ENCODE measurements at places on chromosomes 4 and X.

- DNase-seq = no peak
- no peaks in the 10 kb centered on the region for H3K36me3 ChIP-seq
- no peaks in the 10 kb centered on the region for H3K4me1 ChIP-seq
Measured at GRCh38 chr4:7998447-7998846, 58.8 kb upstream of the AFAP1 start.

GRCh38 chrX:13900351-13900750, 83.5 kb upstream of the GPM6B start:
- H3K4me1 ChIP-seq = no peaks in the 10 kb centered on the region
- no peaks in the 10 kb centered on the region for H3K36me3 ChIP-seq
- DNase-seq = no peak
- H3K27ac ChIP-seq = no peak overlapping the region

DNA sequence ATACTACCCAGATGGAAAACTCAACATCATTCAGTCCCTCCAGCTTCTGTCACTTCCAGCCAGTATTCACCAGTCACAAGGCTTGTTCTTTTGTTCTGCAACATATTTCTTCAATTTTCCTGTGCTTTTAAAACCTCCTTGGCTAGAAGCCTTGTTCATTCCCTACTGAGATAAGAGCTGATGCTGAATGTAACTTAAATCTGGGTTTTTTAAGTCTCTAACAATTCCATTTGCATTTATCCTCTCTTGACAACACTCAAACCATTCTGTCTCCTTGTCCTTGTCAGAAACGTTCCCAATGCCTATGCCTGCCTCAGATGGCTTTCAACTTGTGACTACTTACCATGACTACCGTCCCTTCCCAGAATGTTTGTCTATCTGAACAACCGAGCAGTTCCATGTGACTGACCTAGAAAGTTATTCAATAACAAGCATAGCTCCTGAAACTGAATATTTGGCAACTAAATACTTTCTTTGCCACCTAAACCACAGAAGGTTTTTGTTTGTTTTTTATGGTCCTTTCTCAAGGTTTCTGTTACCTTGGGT, 682.9 kb upstream of the GALNTL6 start:
- no peaks in the 10 kb centered on the region for H3K4me1 ChIP-seq
- no peaks in the 10 kb centered on the region for H3K36me3 ChIP-seq
- peak overlapping the region; percentile 7 for H3K27ac ChIP-seq
- no peaks in the 10 kb centered on the region for H3K27me3 ChIP-seq
- DNase-seq = no peak
- H3K4me3 ChIP-seq = no peak overlapping the region

- H3K27me3 ChIP-seq = no peaks in the 10 kb centered on the region
- H3K27ac ChIP-seq = no peak overlapping the region
- no peaks in the 10 kb centered on the region for H3K4me1 ChIP-seq
- DNase-seq = no peak
- H3K36me3 ChIP-seq = no peaks in the 10 kb centered on the region
- H3K4me3 ChIP-seq = no peak overlapping the region
Measured at GRCh38 chr4:23614284-23614892, 275.5 kb downstream of the PPARGC1A start.

DNA sequence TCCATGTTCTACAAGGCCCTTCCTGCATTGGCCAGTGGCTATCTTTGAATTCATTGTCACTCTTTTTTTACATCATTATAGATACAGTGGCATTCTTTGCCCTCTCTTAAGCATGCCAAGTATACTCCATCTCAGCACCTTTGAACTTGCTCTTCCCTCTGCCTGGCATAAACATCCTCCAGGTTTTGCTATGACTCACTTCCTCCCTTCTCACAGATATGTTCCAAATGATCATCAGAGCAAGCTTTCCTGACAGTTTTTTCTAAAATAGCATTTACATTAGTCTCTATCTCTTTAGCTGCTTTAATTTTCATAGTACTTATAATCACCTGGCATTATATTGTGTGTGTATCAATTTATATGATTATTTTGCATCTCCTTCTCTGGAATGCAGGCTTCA, 553.3 kb upstream of the MAGEB2 start:
- no peak overlapping the region for H3K4me3 ChIP-seq
- no peaks in the 10 kb centered on the region for H3K4me1 ChIP-seq
- DNase-seq = no peak
- H3K36me3 ChIP-seq = no peaks in the 10 kb centered on the region

DNA sequence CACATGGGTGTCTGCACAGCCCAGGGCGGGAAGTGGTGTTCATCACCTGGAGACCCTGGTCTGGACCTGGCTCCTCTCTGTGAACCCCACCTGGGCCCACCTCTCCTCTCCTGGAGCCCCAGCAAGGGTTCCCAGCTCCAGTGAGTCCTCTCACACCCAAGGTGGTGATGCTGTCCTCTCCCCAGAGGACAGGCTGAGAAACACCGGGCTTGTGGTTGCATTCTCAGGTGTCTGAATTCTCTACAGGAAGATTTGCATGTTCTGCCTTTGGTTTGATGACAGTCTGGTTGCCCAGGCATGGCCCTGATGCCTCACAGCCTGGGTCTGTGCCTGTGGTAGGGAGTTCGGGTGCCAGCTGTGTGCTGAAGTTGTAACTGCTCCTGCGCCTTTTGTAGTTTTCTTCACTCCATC, 3.8 kb downstream of the MAEA start:
- no peaks in the 10 kb centered on the region for H3K27me3 ChIP-seq
- DNase-seq = no peak
- no peak overlapping the region for H3K4me3 ChIP-seq
- H3K36me3 ChIP-seq = peaks cover 8% of the 10 kb centered on the region
- peaks cover 35% of the 10 kb centered on the region for H3K4me1 ChIP-seq

GRCh38 chr4:148926276-148927260, 484.4 kb upstream of the NR3C2 start:
- H3K4me1 ChIP-seq = no peaks in the 10 kb centered on the region
- no peaks in the 10 kb centered on the region for H3K36me3 ChIP-seq
- no peaks in the 10 kb centered on the region for H3K27me3 ChIP-seq
- no peak overlapping the region for H3K4me3 ChIP-seq

DNA sequence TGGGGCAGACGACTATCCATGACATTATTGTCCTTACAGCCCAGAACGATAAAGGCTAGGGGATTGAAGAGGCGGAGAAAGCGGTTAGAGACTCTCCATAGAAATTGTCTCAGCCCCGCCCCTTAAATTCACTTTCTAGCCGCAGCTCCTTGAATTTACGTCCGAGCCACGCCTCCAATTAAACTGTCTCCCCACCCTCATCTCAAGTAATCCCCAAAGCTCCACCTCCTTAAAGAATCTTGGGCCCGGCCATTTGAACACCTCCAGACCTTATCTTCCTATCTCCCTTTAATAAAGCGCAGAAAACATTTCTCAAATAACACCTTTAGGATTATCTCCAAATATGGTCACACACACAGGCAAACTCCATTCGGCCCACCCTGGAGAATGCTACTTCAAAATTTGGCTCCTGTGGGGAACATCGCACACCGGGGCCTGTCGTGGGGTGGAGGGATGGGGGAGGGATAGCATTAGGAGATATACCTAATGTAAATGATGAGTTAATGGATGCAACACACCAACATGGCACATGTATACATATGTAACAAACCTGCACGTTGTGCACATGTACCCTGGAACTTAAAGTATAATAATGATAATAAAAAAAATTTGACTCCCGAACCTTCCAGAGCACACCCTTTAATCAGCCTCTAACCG, 7.2 kb upstream of the MAGIX start:
- peak overlapping the region; percentile 65 for H3K4me3 ChIP-seq
- H3K27ac ChIP-seq = peak overlapping the region; percentile 95
- no peak for DNase-seq
- no peaks in the 10 kb centered on the region for H3K36me3 ChIP-seq
- H3K4me1 ChIP-seq = no peaks in the 10 kb centered on the region

DNA sequence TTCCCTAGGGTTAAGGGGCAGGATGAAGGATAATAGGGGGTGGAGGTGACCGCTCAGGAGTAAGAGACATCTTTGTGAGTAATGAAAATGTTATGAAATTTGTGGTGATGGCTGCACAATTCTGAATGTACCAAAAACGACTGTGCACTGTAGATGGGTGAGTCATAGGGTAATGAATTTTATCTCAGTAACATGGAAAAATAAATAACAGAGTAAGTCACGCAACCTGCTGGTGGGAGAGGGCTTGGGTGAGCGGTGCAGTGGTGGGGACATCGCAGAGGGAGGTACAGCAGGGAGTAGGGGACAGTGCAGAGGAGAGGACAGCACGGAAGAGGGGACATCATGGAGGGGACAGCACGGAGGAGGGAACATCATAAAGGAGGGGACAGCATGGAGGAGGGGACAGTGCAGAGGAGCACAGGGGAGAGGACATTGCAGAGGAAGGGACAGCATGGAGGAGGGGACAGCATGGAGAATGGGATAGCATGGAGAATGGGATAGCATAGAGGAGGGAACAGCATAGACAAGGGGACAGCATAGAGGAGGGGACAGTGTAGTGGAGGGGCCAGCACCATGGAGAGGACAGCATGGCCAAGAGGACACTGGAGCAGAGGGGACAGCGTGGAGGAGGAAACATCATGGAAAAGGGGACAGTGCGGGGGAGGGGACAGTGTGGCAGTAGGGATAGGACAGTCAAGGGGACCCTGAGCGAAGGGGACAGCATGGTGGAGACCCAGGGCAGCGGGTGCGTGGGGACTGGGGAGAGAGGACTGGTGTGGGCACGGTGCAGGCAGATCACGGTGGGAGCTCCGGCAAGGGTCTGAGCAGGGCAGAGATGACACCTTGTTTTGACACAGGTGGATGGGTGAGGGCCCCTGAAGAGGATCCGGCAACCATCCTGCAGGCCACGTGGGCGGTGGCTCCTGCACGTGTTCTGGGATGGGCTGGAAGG, 68.5 kb upstream of the MXD4 start:
- no peaks in the 10 kb centered on the region for H3K36me3 ChIP-seq
- DNase-seq = no peak
- H3K27me3 ChIP-seq = no peaks in the 10 kb centered on the region
- H3K4me1 ChIP-seq = no peaks in the 10 kb centered on the region
- H3K4me3 ChIP-seq = no peak overlapping the region
- no peak overlapping the region for H3K27ac ChIP-seq

DNA sequence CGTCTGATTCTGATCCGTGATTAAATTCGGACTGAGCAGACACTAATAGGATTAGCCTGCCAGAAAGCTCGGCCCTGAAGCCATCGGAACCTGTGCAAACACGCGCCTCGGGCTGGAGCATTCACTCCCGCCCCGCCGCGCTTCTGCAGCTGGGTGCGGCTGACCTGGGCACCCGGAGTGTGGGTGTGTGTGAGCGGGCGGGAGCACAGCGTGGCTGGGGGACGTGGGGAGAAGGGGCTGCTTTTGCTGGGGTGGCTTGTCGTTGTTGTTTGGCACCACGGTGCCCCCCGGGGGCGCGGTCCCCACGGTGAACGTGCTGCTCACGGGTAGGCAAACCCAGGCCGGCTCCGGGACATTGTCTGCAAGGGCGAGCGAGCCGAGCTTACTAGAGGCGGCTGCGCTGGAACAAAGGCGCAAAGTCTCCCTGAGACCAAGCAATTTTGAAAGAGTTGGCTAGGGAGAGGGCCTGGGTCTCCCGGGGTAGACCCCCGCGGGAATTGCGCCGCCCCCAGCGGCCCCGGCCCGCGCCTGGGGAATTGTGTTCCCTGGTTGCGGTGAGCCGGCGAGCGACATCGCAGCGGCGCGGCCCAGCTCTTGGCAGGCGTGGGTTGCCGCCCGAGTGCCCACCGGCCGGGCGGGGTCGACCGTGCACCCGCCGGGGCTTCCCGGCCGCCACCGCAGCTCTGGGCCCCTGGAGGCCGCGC, 1.4 kb downstream of the MAMLD1 start:
- H3K4me1 ChIP-seq = no peaks in the 10 kb centered on the region
- no peak for DNase-seq
- peak overlapping the region; percentile 63 for H3K4me3 ChIP-seq
- no peaks in the 10 kb centered on the region for H3K27me3 ChIP-seq
- peak overlapping the region; percentile 82 for H3K27ac ChIP-seq

DNA sequence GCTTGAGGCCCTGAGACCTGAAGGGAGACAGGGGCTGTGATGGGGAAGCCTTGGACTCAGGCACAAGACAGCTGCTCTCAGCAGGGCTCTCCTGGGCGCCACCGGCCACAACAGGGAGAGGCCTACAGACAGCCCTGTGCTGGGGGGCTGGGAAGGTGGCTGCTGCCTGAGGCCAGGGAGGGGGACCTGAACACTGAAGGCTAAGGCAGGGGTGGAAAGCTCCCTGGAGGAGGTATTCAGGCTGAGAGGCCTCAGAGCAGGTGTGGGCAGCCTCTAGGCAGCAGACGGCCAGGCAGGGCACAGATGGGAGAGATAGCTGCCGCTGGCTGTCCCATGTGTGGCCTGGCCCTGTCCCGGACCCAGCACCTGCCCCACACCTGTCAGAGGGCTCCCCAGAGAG, 33.0 kb downstream of the TACC3 start:
- DNase-seq = no peak
- H3K4me3 ChIP-seq = no peak overlapping the region
- H3K27me3 ChIP-seq = no peaks in the 10 kb centered on the region
- no peaks in the 10 kb centered on the region for H3K4me1 ChIP-seq
- no peak overlapping the region for H3K27ac ChIP-seq

DNA sequence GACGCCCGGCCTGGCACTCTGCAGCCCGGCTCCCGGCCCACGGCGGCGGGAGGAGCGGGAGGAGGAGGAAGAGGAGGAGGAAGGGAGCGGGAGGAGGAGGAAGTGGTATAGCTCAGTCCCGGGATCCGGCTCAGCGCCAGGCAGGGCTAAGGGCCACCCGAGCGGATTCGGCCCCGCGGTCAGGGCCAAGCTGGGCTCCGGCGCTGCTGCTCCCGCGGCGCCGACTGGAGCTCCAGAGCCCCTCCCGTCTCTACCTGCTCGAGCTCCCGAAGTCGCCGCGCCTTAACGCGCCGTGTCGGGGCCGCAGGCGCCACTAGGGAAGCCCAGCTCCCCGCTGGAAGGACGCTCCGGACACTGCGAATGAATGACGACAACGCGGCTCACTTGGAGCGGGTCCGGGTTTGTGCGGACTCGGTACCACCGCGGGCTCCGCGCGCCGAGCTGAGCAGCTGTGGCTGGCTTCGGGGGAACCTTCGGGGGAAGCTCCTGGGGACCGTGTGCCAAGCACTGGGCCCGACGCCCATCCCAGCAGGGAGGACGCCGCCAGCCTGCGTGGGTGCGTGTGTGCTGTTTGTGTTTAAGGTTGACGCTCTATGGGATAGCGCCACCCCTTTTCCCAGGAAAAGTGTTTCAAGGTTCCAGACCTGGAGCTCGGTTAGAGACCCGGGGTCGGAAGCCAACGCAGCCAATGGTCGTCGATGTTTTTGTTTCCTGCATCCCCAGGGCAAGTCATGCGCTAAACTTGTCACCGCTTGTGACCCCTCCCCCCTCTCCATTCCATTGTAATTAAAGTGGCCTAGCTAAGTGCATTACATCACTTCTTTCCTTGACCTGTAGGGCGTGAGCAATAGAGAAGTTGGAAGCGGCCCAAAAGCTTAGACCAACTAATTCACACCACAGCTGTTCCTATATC, at the start of gene TBC1D9:
Gene TBC1D9, minus strand, starts transcription at position 67 of the 913 bp plus-strand sequence. CDS start 340 bp downstream, outside the sequence.
- DNase-seq = peak; percentile 64
- no peaks in the 10 kb centered on the region for H3K36me3 ChIP-seq
- no peaks in the 10 kb centered on the region for H3K27me3 ChIP-seq
- H3K27ac ChIP-seq = peak within 1 kb of the TSS; percentile 96
- peak within 1 kb of the TSS; percentile 76 for H3K4me3 ChIP-seq

Data from ascending aorta (tissue), 2 donors.